Calu3 (cell line): ENCODE measurements at places on chromosomes 12 and 14.

GRCh38 chr12:68853396-68854077 is 45.6 kb downstream of the MDM2 start:
- DNase-seq, result no peak

DNA sequence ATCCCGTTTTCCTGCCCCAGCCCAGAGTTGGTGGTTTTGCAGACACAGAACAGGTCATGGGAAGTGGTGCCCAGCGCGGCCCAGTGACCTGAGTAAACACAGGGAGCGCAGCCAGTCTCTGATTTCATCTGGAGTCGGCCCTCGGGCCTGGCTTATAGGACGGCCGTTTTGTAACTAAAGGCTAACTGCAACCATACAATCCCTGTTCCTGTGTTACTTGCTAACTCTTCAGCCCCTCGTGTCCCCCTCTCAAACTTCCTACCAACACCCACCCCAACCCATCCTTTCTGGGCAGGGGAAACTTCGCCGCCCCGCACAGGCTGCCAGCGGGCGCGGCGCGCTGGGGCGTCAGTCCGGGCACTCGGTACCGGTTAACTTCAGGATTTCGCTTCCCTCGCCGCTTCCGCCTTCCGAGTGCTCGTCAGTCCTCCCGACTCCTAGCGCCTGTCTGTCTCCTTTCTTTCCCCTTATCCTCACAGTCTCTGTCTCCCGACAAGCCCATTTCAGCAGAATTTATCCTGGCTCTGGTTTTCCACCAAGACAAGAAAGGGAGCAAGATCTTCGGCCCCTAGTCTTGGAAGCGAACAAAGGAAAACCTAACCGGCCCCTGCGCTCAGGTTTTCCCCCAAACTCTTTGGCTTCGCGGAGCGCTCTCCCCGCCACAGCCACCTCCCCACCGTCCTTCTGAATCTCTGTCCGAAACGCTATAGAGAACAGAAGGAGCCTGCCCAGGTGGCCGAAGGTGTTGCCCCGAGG is 2.0 kb downstream of the SIX1 start:
- peak; percentile 36 for DNase-seq

GRCh38 chr12:119665164-119665929 is 2.6 kb upstream of the PRKAB1 start:
- DNase-seq, result no peak

GRCh38 chr12:132454933-132455418 is 35.0 kb upstream of the FBRSL1 start:
- DNase-seq, result no peak

DNA sequence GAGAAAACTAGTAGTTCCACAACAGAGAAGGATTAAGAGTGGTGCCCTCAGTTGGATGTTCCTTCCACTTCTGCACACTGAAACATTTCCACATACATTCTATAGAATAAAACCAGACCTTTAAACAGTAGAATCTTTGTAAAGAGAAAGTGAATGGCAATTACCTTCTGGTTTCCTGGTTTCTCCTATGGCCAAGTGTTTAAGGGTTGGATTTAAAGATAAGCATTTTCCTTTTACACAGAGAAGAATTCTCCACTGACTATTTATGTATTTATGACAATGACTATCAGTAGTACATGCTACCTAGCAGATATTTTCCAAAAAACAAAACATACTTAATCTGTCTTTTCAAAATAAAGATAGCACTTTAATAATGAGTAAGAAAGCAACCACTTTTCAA is 3.2 kb downstream of the ATG2B start:
- no peak for DNase-seq

GRCh38 chr12:97299847-97300246 is 162.8 kb upstream of the RMST start:
- DNase-seq, result no peak
